ENCODE measurements at places on chromosomes 12 and 14.

GRCh38 chr12:121762269-121762668 lies 31.2 kb downstream of the RHOF start:
- no peak for DNase-seq

DNA sequence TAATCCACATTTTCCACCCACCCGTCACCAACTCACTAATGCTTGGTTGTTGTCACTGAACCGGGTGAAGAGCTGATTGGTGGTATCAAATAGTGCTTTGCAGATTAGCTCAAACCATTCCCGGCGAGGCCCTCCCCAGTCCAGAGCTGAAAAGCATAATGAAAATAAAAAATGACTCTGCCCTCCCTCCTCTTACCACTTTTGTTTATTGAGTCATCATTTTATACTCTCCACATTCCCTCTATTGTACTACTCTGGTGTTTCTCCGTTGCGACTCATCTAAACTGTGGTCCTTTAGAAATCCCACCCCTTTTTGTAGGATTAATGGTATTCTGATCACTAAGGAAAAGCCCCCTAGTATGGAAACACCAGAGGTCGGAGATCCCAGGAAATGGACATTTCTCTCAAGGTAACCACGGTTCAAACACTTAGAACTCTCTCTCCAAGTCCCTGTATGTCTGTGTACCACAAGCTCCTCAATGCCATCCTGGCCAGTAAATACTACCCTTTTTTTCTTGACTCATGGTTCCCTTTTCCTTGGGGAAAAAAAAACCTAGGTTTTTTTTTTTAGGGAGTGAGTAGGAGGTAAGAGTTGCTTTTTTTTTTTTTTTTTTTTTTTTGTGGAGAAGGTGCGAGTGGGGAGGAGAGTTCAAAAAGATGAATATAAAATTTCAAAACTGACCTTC lies 42.0 kb downstream of the AREL1 start:
- peak; percentile 67 for DNase-seq

- DNase-seq, result no peak
These were observed 68.8 kb downstream of the SLC24A4 start for GRCh38 chr14:92391726-92392125.

DNA sequence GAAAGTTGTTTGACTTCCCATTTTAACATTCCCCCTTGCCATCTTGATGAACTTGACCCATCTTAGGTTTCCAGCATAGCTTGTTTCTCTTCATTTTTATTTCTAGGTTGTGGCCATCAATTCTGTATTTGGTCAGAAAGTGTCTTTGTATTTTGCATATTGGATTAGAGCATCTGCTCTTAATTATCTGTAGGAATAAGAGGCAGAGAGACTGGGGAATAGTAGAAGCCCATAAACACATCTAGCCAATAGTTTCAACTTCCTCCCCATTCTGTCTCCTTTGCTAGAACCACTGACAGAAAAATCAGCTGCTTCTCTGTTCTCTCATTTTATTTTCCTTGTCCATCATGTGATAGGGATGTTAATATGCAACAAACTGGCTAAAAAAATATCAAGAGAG lies 8.2 kb downstream of the SOCS2 start:
- DNase-seq, result no peak

DNA sequence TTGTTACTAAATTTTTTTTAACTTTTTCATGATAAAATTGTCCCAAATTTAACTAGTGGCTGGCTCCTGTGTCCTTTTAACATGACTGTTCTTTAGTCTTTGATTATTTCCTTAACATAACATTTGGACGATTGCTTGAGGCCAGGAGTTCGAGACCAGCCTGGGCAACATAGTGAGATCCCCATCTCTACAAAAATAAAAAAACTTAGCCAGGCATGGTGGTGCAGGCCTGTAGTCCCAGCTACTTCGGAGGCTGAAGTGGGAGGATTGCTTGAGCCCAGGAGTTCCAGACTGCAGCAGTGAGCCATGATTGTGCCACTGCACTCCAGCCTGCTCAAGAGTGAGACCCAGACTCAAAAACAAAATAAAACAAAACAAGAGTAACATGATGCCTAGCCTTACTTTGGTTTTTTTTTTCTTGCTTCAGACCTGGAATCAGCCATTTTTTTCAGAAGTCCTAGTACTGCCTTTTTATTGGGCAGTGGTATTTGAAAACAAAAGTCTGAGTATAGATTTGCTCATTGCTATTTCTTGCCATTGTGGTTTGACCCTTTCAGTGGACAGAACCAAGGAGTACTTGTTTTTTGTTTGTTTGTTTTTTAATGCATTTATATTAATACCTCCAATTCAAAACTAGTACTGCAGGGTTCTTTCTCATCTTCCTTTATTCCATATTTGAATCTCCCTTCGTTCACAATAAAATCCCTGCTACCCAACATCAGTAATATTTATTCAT lies 4.8 kb downstream of the TOGARAM1 start:
- DNase-seq, result peak; percentile 6

All from EL (cell line).